Left colon (tissue), 2 donors: ENCODE measurements at places on chromosomes 11 and 22. TPM values are rescaled to one million over a fixed set of nuclear protein-coding genes. Genes with fewer than 3 reads are reported as not detected.

DNA sequence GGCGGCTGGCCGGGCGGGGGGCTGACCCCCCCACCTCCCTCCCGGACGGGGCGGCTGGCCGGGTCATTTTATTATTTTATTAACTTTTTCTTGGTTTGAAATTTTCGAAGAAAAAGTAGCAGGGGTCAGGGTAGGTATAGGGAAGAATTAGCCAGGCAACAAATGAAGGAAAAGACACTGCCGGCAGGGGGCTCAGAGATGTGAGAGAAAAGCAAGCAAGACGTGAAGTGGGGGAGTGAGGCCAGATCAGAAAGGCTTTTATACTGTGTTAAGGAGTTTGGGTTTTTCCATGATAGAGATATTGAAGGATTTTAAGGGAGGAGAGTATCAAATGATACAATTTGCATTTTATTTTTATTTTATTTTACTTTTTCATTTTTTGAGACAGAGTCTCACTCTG, 19.0 kb downstream of the RNF214 start:
- DNase-seq, result no peak

Gene VPREB1
- not detected for total RNA-seq

GRCh38 chr22:47190957-47191670, 428.7 kb downstream of the TBC1D22A start:
- no peak for DNase-seq

GRCh38 chr11:60389279-60389910, 6.9 kb upstream of the MS4A14 start:
- DNase-seq, result no peak

Gene FDXACB1
- 1.9 TPM for total RNA-seq

DNA sequence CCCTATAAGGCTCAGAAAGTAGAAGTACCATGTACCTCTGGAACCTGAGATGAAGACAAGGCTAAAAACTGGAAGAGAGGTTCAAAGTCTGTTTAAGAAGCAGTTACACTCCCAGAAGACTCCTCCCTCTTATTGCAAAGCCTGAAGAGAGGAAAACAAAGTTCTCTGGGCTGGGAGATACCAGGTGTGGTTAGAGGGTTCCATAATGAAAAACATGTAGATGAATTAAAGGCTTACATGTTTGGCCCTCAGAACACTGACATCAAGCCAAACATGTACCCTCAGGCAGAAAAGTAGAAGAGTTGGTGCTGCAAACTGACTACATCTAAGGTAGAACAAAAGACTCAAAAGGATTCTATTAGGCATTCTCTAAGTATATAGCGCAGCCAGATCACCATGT, 205.3 kb downstream of the TTC28 start:
- DNase-seq, result no peak

DNA sequence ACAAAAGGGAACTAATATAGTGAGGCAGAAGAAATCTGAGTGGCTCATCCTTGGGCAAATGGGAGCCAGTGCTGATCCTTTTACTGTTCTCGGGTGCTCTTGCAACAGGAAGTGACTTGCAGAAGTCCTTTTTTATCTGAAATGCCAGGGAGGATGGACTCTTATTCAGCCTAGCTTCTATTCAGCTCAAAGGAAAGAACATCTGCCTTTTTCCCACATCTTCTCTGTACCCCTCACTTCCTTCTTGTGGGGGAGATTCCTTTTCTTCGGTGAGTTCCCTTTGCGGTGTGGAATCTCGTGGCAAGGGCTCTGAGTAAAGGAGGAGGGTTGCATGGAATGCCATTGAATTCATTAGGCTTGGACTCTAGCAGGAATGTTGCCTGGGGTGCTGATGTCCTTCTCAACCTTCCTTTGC, 76.2 kb downstream of the ZBTB16 start:
- no peak for DNase-seq

Gene CWF19L2
- total RNA-seq, result 9.4 TPM

Gene THY1
- total RNA-seq, result 6.4 TPM
